ENCODE measurements at places on chromosomes 3 and 15.

GRCh38 chr3:137852391-137852830 is 88.3 kb downstream of the SOX14 start:
- no peak for DNase-seq

DNA sequence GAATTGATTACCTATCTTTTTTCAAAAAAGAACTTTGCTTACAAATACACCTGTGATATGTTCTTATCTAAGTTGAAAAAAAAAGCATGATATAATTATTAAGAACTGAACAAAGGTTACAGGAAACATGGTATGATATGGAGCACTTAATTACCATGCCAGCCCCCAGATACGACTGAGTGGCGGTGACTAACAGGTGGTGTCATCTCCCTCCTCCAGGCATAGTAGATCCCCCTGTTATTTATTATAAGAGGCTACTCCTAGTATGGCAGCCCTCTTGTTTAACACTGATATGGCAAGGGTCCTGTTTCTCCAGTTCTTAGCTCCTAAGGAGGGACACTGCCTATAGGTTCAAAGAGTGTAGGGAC is 31.0 kb upstream of the TM4SF4 start:
- DNase-seq = no peak

GRCh38 chr3:12437861-12438260 is 46.4 kb upstream of the TSEN2 start:
- DNase-seq = no peak

DNA sequence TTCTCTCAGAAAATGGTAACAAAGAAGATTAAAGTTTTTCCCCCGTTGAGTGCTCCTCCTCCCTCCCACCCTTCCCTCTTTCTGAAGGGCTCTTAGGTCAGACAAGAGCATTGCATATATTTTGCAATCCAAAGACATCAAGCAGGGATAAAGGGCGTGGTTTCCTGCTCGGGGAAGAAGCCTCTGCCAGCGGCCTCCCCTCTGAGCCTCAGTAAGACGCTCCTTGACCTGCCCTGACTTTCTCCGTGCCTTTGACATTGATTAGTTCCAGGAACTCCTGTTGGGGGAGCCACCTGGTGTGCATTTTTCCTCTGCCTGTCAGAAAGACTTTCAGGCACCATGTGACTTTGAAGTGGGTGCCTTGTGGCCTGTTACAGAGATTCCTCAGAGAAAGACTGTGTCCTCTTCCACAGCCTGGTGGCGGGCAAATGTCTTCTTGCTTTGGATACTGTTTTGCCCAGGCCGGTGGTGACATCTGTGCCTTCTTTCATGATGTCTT is 87.2 kb upstream of the TBL1XR1 start:
- DNase-seq = no peak

GRCh38 chr15:38074029-38074428 is 139.6 kb downstream of the TMCO5A start:
- DNase-seq = no peak

GRCh38 chr3:51581524-51581923 is 43.0 kb downstream of the RAD54L2 start:
- no peak for DNase-seq

DNA sequence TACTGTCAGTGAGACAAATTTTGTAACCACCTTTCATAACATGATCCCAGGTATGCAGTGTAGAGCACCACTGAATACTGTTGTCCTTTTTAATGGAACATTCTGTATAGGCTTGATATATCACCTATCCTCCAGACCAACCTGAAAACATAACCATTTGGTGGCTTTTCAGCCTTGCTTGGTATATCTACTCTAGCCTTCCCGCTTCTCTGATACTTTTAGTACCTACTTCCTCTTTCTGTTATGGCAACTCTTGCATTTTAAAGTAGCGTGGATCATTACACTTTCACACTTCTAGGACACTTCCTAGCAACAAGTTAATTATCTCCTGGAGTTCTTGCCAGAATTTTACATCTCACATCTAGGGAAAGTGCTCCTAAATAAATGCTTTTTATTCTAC is 226.6 kb upstream of the ROBO1 start:
- DNase-seq = no peak

DNA sequence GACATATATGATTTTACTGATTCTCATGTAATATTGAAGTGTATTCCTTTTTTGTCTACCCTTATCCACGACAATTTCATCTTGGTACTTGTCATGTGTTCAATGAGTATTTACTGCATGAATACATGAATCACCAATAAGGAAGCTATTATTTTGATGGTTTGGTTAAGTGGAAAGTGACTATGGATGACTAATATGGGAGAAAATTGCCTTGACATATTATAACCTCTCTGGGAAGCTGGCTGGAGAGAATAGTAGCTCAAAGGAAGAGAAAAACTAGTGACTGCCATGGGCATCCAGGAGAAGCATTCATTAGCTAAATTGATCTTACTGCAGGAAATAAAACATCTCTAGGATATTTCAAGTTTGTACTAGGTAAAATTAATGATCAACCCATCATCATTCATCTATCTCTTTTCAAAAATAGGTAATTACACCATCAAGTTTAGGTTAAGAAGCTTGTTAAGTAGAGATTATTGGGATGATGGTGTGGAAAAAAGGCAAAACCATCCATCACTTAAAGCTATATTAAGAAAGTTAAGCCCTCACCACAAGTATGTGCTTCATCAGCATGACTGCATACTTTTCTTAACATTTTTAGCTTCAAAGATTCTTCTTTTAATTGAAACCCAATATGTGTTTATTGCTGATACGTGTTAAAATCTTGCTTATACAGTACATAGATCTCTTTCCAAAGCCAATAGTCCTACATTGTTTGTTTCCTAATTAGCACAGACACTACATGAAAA is 455.2 kb upstream of the ARPP21 start:
- no peak for DNase-seq

DNA sequence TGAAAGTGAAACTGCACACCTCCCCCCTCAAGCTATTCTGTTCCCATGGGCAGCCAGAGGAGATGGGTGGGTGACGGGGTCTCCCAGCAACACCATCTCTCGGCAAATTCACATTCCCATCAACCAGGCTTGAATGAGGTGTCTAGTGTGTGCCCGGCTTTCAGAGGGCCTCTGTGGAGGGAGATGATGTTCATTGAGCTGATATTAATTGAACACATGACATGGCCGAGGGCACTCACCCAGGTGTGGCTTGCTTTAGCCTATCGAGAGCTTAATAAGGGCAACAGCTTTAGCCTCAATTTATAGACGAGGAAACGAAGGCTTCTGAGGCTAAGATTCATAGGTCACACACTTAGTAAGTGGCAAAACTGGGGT is 288.0 kb downstream of the UACA start:
- DNase-seq = no peak
